ENCODE measurements at places on chromosomes 7 and 10.

GRCh38 chr7:108254259-108254658, 124.1 kb upstream of the LAMB4 start:
- no peak for DNase-seq

GRCh38 chr7:57274535-57275283, 142.5 kb upstream of the ZNF479 start:
- no peak for DNase-seq

- DNase-seq: no peak
These were observed 159.3 kb upstream of the CNTNAP2 start for GRCh38 chr7:145957160-145957890.

- DNase-seq: no peak
These were observed 596.6 kb downstream of the GRM8 start for GRCh38 chr7:126656165-126656564.

- no peak for DNase-seq
These were observed 33.6 kb upstream of the KMT2E start for GRCh38 chr7:104980440-104980839.

Measured in activated CD8-positive, alpha-beta T cell treated with anti-CD3 and anti-CD28 coated beads for 36 hours (primary cell).